A549 treated with ZK216348 at 1 μM for 4 hours (cell line): ENCODE measurements at places on chromosomes 7 and 10. TPM values are rescaled to one million over a fixed set of nuclear protein-coding genes. Genes with fewer than 3 reads are reported as not detected.

Gene ADRA2A
- 0.05 TPM in 1 of 5 replicates, not detected in the others for total RNA-seq

Gene ZPBP
- total RNA-seq, result not detected in 5 replicates

Gene AFAP1L2
- 21.1 to 27.8 TPM (median 23.9 TPM) in 5 replicates for total RNA-seq

Gene EBF3
- 0.11 to 0.20 TPM (median 0.14 TPM) in 5 replicates for total RNA-seq

Gene CDHR3
- 4.7 to 5.8 TPM (median 5.4 TPM) in 5 replicates for total RNA-seq

Gene CC2D2B
- total RNA-seq, result 0.22 TPM in 1 of 5 replicates, not detected in the others

Gene STX1A
- 67.2 to 92.1 TPM (median 81.8 TPM) in 5 replicates for total RNA-seq

Gene MRLN
- not detected in 5 replicates for total RNA-seq

Gene LIPJ
- not detected in 5 replicates for total RNA-seq

Gene ING3
- 4.5 to 7.1 TPM (median 5.4 TPM) in 5 replicates for total RNA-seq

Gene MAGI2
- total RNA-seq, result 0.31 to 0.60 TPM (median 0.48 TPM) in 5 replicates

Gene LIPF
- total RNA-seq, result not detected in 5 replicates

Gene NEBL
- total RNA-seq, result 3.9 to 8.9 TPM (median 7.8 TPM) in 5 replicates

Gene CH25H
- 0.15 TPM in 1 of 5 replicates, not detected in the others for total RNA-seq

Gene SND1
- total RNA-seq, result 104 to 115 TPM (median 111 TPM) in 5 replicates

Gene RAB11FIP2
- 4.3 to 18.4 TPM (median 10.9 TPM) in 5 replicates for total RNA-seq

Gene MOSPD3
- total RNA-seq, result 14.8 to 23.1 TPM (median 20.0 TPM) in 5 replicates

Gene NEURL1
- total RNA-seq, result 0.47 to 0.96 TPM (median 0.74 TPM) in 5 replicates

Gene ANKRD61
- 0.22 to 0.92 TPM (median 0.70 TPM) in 5 replicates for total RNA-seq

Gene TRIM50
- not detected in 5 replicates for total RNA-seq

Gene TRIM74
- total RNA-seq, result 0.13 to 0.36 TPM (median 0.21 TPM) in 3 of 5 replicates, not detected in the others

Gene CHCHD3
- total RNA-seq, result 72.6 to 98.1 TPM (median 80.7 TPM) in 5 replicates

Gene MRC1
- not detected in 5 replicates for total RNA-seq

Gene ABCB1
- 0.09 TPM in 1 of 5 replicates, not detected in the others for total RNA-seq

Gene ATOH7
- 0.18 to 0.31 TPM (median 0.22 TPM) in 5 replicates for total RNA-seq

Gene CHRM2
- total RNA-seq, result not detected in 5 replicates

Gene NUTM2E
- total RNA-seq, result 0.25 to 0.90 TPM (median 0.31 TPM) in 5 replicates

Gene SYT15
- total RNA-seq, result 2.0 to 3.9 TPM (median 2.3 TPM) in 5 replicates

Gene C10orf62
- 0.15 TPM in 1 of 5 replicates, not detected in the others for total RNA-seq

Gene UCMA
- not detected in 5 replicates for total RNA-seq

Gene PVRIG
- total RNA-seq, result not detected in 5 replicates

Gene SAP25
- total RNA-seq, result 0.35 to 1.8 TPM (median 0.64 TPM) in 5 replicates

Gene PPP1R3C
- total RNA-seq, result 21.0 to 26.7 TPM (median 22.6 TPM) in 5 replicates

Gene LAMB4
- 0.14 to 0.26 TPM (median 0.22 TPM) in 4 of 5 replicates, not detected in the other for total RNA-seq

Gene SUN3
- total RNA-seq, result 0.48 TPM in 1 of 5 replicates, not detected in the others

Gene TMEM270
- total RNA-seq, result 0.23 to 0.40 TPM in 2 of 5 replicates, not detected in the others

Gene GNGT1
- not detected in 5 replicates for total RNA-seq

Gene GIMAP1
- total RNA-seq, result not detected in 5 replicates

Gene CPA4
- total RNA-seq, result 3.7 to 5.0 TPM (median 4.5 TPM) in 5 replicates

Gene FBXL15
- total RNA-seq, result 4.9 to 11.4 TPM (median 8.5 TPM) in 5 replicates

Gene NME8
- total RNA-seq, result not detected in 5 replicates

Gene FGL2
- total RNA-seq, result not detected in 5 replicates

Gene ARHGEF35
- total RNA-seq, result 0.15 to 0.51 TPM (median 0.33 TPM) in 5 replicates

Gene FAM237B
- total RNA-seq, result not detected in 5 replicates
